Activated CD4-positive, alpha-beta T cell treated with anti-CD3 and anti-CD28 coated beads for 4 hours (primary cell): ENCODE measurements at places on chromosomes 16 and 17.

DNA sequence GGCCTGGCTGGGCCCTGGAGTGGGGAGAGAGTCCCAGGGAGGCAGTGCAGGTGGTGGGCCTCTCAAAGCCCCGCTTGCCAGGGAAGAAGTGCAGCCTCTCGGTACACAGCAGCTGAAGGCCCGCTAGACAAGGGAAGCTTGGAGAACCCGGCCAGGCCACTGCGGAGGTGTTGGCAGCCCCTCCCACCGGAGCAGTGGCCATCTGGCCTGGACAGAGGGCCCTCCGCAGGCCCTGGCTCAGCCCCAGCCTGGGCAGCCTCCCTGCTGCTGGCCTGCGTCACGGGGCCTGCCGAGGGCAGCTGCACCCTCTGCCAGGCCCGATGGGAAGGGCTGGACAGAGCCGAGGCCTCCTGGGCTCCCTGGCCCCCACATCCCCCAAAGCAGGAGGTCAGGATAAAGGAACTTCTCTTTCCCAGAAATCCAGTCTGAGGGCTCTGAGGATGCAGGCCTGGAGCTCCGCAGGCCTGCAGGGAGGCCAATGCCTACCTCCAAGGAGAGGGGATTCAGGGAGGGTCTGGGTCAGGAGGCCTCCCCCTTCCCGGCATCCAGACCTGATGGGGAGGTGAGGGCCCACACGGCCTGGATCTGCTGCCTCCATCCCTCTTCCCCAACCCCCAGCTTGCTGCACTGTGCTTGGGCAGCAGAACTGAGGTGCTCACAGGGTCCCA lies 4.3 kb downstream of the SPPL2C start:
- DNase-seq = no peak

DNA sequence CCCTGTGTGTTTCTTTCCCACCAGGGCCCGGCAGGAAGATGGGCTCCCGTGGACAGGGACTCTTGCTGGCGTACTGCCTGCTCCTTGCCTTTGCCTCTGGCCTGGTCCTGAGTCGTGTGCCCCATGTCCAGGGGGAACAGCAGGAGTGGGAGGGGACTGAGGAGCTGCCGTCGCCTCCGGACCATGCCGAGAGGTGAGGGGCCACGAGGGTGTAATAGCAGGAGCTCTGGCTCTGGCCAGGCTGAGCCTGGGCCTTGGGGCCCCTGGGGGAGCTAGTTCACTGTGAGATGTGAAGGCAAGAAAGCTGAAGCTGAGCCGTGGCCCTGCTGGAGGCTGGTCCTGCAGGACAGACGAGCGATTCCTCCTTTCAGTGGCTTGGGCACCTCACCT lies 20.0 kb downstream of the C1QTNF1 start:
- DNase-seq = no peak

- no peak for DNase-seq
Measured at GRCh38 chr16:8663192-8664089, 11.0 kb upstream of the ABAT start.

DNA sequence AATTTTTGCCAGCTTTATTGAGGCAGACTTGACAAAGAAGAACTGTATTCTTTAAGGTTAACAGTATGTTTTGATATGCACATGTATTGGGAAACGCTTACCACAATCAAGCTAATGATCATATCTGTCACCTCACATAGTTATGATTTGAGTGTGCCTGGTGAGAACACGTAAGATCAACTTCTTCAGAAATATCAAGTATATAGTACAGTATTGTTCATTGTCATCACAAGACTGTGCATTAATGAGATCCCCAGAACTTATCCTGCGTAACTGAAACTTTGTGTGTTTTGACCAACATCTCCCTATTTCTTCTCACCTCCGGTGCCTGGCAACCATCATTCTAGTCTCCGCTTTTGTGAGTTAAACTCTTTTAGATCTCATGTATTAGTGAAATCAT lies 756.4 kb upstream of the EEF2KMT start:
- DNase-seq = no peak

DNA sequence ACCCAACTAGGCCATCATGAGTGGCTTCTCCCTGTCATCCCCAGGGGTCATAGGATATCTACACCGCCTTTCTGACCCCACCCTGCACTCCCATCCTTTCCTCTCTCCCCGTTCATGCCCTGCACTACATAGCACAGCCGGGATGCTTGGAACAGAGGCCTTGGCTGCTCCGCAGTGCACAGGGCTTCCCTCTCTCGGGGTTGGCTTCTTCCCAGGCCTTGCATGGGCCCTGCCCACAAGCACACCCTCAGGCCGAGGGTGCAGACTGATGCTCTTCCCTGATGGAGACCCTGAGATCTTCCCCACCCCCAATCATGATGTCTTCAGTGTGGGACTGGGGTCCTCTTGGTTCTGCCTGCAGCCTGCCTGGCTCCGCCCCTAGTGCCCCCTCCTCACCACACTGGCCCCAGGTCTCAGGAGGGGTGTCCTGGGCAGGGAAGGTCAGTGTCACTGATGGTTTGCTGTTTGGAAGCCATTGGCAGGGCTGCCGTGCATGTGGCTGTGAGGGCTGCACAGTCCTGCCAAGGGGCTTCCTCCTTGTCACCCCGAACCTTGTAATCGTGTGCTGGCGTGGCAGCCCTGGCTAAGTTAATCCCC lies 14.3 kb upstream of the NAGLU start:
- DNase-seq = no peak

DNA sequence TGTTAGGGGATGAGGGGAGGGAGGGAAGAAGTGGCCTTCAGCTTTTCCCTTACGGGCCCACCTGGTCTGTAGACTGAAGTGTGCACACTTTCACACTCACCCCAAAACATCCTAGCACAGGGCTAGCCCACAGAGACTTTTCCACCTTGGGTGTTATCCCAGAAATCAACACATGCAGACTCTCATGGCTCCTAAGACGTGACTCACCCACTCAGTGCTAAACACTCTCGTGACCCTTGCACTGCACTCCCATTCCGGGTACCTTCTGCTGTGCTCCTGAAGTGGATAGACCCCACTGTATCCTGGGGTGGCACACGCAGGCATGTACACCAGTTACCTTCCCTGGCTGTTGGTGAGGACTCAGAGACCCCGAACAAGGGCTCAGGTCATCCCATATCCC lies 23.0 kb upstream of the ABCC3 start:
- no peak for DNase-seq

- peak; percentile 69 for DNase-seq
Measured at GRCh38 chr16:85126705-85127378, 14.6 kb upstream of the CIBAR2 start.

DNA sequence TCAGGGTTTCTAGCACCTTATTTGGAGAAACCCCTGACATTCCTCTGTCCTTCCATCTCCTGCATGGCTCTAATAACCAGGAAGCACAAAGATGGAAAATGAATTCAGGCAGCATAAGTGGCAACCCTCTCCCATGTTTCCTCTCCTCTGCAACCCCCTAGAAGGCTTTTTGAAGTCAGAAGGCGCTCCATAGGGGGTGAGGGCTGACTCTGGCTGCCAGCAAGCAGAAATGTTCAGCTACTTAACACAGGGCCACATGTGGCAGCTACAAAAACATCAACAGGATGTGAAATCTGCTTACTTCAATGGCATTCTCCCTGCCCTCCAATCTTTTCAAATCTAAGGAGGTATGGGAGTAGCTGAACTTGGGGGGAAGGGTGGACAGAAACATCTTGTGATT lies 55.2 kb upstream of the IRX5 start:
- DNase-seq = no peak

GRCh38 chr16:69615528-69615927 lies 49.8 kb downstream of the NFAT5 start:
- no peak for DNase-seq

DNA sequence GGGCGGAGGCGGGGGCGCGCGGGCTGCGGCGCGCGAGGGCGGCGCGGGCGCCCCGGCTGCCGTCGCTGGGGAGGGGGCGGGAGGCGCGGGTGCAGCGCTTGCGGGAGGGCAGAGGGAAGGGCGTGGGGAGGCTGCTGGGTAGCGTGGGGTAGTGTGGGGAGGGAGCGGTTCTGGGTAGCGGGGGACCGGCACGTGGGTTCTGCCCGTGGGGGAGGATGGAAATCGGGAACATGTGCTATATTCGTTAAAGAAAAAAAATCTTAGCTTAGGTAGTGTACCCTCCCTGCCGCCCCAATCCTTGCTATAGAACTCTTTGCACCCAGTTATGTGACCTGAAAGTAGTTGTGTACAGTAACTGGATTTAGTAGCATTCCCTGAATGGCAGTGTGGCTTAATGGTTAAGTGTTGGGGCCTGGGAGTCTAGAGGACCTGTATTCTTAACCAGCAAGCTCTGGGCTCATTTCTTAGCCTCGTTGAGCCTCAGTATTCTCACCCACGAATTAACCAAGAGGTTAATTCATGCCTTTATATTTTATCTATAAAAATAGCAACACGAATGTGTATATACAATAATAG lies 646 bp downstream of the RABEP1 start:
- peak; percentile 79 for DNase-seq

DNA sequence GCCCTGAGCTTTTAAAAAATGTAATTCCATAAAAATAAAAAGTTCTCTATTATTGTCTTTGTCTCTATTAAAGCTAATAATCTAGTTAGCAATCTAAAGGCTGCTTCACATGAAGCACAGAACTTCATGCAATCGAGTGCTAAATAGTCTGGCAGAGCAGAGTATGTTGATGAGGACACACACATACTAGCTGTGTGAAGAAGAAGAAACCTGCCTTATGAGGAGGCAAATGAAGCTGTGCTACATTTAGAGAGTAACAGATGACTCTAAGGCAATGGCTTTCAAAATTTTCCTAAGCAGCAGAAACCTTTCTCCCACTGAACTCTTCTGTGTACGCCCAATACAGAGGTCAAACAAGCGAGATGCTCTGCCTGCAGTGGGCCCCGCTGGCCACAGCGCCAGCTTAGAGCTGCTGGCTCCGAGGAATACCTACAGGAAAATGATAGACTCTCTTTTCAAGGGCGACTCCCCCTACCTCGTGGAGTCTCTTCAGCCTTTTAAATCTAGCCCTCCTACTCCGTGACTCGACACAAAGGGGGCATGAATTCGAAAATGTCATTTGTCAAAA lies 39.2 kb downstream of the GNA13 start:
- no peak for DNase-seq

DNA sequence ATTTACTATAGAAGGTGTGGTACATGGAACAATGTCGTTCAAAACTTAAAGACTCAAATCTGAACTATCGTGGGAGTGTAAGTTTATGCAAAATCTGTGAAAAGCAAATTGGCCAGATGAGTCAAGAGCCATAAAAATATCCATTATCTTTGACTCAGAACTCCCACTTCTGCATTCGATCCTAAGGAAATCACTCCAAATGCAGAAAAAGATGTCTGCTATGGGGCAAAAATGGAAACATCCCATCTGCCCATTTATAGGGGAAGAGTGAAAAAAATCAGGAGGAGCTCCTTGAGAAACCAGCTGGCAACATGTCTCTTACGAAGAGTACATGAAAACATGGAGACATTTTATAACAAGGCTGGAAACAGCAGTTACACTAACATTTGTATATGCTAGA lies 43.6 kb upstream of the CCDC182 start:
- no peak for DNase-seq

DNA sequence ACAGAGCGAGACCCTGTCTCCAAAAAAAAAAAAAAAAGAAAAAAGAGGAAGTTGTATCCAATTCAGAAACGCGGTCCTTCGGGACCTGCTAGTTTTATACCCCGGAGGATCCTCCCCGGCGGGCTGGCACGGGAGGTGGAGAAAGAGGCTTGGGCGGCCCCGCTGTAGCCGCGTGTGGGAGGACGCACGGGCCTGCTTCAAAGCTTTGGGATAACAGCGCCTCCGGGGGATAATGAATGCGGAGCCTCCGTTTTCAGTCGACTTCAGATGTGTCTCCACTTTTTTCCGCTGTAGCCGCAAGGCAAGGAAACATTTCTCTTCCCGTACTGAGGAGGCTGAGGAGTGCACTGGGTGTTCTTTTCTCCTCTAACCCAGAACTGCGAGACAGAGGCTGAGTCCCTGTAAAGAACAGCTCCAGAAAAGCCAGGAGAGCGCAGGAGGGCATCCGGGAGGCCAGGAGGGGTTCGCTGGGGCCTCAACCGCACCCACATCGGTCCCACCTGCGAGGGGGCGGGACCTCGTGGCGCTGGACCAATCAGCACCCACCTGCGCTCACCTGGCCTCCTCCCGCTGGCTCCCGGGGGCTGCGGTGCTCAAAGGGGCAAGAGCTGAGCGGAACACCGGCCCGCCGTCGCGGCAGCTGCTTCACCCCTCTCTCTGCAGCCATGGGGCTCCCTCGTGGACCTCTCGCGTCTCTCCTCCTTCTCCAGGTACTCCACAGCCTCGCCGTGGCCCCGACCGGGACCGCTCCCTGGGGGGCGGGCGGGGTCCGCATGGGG lies at the start of gene CDH3:
Gene CDH3 (plus strand): TSS at position 596 of the 779 bp plus-strand sequence. CDS start 70 bp downstream, at position 666.
- peak; percentile 8 for DNase-seq

- DNase-seq = no peak
Measured at GRCh38 chr17:62703261-62703775, 75.8 kb downstream of the MRC2 start.

DNA sequence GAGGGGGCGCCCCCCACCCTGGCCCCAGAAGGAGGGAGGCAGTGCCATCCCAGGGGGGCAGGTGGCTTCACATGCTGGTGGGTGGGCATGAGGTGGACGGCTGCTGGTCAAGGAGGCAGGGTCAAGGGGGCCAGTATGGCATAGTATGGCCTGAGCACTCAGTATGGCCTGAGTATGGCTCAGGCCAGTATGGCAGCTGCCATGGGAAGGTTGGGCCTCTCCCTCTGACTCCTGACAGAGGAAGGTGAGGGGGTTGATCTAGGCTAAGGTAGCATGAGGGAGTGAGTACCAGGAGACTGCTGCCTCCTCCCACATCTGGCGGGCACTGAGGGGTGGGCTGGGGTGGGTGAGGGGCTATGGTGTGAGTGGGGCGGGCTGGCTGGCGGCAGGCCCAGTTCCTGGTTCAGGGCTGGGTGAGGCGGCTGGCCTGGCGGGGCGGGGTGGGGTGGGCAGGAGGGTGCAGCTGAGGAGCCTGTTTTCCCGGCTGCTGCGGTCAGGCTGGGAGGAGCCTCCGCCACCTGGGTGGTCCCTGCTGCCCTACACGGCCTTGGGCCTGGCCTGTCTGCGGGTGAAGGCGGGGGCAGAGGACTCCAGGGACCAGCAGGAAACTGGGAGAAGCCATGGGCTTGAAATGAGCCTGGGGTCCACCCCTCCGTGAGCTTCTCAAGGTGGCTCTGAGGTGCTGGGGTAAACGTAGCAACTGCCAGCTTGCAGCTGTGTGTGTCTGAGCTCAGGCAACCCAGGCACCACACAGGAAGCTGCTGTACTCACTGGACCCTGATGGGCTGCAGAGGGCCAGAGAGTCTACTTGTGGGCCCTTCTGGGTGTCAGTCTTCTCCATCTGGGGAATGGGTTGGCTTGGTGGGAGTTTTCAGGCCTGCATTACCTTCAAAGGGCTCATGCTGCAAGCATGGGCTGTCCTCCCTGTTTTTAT lies 57.0 kb downstream of the RAI1 start:
- no peak for DNase-seq

DNA sequence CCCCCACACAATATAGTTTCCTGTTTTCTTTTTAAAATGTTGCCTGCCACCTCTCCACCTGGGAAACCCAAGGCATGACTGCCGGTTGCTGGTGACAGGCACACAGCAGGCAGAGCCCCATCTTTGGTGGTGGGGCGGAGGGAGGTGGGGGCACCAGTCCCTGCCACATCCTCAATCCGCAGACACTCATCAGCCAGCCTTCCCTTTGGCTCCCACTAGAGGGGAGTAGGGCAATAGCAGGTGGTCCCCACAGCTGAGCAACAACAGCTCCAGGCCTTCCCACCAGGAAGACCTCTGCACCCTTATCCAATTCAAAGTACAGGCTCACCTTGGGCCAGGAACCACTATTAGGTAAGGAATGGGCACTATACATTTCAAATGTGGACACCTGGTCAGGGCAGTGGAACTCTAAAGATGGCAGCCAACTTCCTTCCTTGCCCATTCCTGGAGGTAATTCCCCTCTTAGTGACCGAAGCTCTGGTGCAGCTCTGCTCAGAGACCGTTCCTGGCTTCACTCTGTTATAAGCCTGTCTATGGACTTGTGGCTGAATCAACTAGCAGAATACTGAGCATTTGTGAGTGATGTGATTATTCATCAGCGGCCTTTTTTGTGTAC lies 13.9 kb downstream of the RECQL5 start:
- no peak for DNase-seq
